ENCODE measurements at places on chromosomes 6 and 20.
A peak's percentile ranks its signal among the peaks of the same experiment; 100 is the strongest.

GRCh38 chr20:49750611-49751396 is 37.1 kb upstream of the B4GALT5 start:
- DNase-seq = no peak

- DNase-seq = no peak
Observed at GRCh38 chr6:41335943-41336342, 535 bp downstream of the NCR2 start.

DNA sequence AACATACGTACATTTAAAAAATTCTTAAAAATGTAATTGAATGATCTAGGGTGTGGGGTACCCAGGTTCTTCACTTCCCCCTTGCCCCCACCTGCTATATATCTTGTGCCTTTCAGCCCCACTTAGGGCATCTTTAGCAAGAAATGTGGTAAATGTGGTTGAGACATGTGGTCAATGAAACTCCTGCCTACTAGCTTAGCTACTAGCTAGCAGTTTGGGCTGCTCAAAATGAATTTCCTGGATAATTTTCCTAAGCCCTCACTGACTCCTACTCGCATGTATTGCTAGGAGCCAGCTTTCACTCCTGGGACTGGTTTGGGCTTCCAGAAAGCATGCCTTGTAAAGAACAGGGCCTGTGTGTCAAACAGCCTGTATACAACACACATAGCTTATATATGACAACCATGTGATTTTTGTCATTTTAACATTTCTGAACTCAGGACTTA is 257.3 kb downstream of the ATXN1 start:
- DNase-seq = no peak

DNA sequence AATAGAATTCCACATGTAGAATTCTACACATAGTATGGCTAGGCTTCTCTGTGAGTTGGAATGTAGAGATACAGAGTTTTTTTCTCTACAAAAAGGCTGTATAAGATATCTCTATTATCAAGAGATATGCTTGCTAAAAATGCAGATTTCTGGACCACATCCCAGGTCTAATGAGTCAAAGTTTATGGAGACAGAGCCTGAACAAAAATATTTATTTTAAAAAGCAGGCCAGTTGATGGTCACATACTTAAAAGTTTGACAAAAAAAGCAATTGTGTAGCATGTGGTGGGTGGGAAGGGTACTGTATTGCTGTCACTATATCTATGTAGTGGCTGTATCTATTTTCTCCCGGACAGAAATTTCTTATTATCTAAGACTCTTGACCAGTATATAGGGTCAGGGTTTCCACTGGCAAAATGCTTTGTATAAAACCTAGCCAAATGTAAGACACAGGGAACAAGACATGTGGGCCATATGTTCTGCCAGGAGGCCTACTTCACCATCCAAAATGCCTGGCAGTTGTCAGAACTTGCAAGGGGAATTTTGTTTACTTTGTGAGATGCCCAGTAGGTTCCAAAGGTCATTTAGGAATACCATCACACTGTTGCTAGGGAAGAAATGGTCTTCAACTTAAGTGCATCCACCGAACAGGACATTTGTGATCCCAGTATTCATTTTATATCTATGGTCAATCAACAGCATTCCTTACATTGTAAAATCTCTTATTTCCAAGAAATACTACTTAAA is 60.6 kb downstream of the SHPRH start:
- no peak for DNase-seq

GRCh38 chr6:35498422-35499067 is 1.7 kb upstream of the TEAD3 start:
- no peak for DNase-seq

DNA sequence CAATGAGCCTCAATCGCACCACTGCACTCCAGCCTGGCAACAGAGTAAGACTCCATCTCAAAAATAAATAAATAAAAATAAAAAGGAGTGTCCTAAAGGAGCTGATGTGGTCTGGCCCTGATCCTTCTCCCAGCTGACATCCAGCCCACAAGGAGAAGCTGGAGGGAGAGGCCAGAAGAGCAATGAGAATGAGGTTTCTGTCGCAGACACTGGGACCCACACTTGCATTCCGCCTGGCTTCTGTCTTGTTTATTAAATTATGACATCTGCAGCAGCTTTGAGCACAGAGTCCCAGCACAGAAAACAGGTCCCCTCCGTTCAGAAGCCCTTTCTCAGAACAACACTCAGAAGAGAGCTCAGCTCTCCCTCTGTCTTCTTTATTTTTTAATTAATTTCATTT is 10.3 kb upstream of the E2F1 start:
- no peak for DNase-seq

GRCh38 chr6:142830116-142830710 is 114.8 kb downstream of the HIVEP2 start:
- no peak for DNase-seq

DNA sequence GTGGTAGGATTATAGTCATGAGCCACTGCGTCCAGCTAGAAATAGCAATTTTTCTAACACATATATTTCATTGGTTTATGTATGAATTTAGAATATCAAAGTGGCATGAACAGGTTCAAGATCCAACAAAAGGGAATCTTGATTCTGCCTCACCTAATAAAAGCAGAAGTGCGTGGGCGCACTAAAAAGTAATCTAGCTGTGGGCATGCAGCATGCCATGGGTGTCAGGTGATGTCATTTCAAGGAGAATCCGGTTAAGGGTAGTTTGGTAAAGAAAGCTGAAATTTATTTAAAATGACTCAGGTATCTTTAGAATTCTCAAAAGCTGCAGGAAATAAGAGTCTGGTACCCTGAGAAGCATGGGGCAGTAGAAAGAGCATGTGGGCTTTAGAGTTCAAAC is 17.6 kb downstream of the LRRN4 start:
- DNase-seq = no peak

- DNase-seq = no peak
Observed at GRCh38 chr20:36717657-36718056, 28.2 kb downstream of the NDRG3 start.

DNA sequence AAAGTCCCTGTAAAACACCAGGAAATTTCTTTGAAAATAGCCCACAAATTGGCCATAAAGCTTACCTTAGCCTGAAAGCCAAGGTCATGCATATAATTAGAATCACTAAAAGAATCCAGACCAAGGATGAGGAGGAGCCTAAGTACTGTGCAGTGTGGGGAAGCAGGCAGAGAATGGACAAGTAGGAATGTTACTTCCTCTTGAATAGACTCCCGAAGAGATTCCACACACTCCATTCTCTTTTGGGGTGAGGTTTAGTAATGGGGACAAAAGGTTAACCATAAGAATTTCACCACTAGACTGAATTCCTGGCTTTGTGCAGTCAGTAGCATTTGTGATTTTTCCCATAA is 27.5 kb upstream of the MARCKS start:
- no peak for DNase-seq

GRCh38 chr6:110688661-110689268 is 126.5 kb downstream of the CDK19 start:
- DNase-seq = no peak

GRCh38 chr20:17912916-17913315 is 55.7 kb downstream of the SNX5 start:
- DNase-seq = no peak

DNA sequence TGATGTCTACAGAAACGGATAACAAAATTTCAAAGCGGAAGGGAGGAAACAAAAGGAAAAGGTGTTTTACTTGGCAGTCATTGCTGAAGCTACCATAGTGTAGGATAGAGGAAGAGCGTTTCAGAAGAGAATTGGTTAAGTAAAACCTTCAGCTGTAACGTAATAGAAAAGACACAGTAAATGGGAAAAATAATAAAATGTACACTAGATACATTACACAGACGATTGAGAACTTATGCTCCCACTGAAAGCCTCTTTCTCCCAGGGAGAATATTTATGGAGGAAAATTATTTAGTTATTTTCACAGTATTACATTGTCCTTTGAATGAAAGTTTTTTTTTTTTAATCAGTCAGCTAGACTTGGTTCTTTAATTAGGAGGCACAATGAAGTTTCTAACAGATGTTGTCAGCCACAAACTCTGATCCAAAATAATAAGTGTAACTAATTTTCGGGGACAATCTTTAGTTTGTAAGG is 90.7 kb upstream of the PRDM1 start:
- DNase-seq = no peak

DNA sequence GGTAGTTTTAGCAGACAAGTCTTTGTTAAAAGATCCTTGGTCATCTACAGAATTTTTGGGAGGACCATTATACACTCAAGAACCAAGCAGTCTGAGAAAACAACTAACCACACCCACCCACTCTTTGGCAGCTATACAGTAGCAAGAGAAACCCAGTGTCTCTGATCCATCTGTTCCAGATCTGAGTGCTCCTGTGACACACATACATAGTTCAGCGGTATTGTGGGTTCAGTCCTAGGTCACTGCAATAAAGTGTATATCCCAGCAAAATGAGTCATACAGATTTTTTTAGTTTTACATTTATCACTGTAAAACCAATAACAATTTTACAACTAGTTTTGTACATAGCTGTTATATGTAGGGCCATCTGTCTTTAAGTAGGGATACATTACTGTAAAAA is 47.4 kb upstream of the PAK5 start:
- DNase-seq = no peak

GRCh38 chr6:37488476-37488875 is 11.2 kb downstream of the CCDC167 start:
- no peak for DNase-seq

DNA sequence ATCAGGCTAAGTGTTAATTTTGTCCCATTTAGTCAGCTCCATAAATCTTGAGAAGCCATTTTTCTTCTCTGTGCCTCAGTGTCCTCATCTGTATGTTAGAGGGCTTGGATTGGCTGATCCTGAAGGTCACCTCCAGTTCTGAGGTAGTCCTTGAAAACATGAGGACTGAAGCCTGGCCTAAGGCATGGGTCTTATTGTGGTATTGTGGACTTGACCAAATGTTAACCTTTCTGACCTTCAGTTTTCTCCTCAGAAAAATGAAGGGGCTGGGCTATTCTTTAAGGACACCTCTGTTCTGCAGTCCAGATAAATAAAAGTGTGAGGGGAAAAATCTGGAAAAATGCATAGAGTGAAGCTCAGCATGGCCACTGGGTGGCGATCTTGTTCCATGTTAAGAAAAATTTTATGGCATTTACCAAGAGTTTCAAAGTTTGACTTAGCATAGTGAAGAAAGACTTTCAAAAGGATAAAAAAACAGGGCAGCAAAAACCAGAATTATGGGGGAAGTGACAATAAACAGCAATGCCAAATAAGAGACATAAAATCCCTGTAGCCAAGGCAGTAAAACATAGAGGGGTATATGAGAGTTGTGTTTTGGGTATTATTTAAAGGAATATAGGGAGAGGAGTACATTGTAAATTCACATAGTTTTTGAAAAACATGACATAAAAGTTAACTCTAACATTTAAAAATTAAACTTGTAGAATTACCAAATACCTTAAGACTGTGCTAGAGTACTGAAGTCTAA is 13.2 kb upstream of the TFB1M start:
- peak; percentile 31 for DNase-seq

DNA sequence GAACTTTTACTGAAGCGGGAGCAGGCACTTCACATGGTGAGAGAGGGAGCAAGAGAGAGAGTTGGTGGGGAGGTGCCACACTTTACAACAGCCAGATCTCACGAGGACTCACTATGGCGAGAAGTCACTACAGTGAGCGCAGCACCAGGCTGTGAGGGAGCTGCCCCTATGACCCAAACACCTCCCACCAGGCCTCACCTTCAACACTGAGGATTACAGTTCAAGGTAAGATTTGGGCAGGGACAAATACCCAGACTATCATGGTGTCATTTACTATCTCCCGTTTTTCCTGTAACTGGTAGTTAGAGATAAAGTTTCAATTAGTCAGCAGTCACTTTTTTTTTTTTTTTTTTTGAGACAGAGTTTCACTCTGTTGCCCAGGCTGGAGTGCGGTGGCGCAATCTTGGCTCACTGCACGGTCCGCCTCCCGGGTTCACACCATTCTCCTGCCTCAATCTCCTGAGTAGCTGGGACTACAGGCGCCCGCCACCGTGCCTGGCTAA is 7.8 kb downstream of the RBCK1 start:
- no peak for DNase-seq

DNA sequence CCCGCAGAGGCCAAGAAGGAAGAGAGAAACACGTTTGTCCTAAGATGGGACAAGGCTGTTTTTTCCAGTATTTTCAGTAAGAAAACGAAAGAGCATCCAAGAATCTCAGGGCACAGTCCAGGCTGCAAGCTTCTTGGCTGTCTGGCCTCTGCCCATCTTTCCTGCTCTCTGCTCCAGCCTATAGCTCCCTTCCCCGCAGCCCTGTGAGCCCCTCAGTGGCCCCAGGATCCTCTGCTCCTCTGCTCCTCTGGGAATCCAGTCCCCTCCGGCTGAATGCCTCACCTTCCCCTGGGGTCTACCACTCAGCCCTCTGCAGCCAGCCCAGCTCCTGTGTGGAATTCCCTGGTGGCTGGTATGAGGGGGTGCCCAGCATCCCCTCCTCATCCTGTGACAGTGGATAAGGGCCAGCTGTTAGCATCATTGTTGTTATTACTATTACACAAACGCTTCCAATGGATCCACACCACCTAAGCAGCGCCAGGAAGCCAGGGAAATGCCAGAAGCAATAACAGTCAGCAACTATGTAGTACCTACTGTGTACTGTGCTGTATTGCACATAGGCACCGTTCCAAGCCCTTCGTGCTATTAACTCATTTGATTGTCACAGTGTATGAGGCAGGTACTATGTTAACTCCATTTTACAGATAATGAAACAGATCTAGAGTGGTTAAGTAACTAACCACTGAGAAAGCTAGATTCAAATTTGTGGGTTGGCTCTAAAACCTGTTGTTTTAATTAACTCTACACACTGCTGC is 60.3 kb upstream of the PTPN1 start:
- DNase-seq = no peak

DNA sequence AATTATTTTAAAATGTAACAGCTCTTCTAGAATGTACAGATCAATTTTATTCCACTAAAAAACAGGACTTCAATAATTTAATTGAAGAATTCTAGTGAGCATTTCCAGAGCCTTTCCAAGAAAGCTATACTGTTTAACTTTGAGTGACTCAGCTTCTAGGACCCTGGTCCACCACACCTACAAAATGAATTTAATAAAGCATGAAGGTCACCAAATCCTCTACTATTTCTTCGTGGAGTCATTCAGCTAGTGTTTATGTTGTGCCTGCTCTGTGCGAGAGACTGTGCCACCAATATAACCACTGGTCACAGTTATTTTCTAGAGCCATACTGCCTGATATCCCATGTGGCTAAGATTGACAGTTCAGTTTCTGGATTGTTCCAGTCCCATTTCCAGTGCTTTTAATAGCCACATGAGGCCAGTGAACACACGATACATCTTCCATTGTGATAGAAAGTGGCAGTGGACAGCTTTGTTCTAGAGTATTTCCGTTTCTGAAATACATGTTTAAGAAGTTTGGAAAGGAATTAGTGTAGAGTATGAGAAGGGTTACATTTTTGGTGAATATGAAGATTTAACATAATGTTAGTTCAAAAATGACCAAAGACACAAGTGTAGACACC is 160.7 kb downstream of the MTHFD1L start:
- no peak for DNase-seq

GRCh38 chr6:109769213-109769612 is 78.1 kb downstream of the FIG4 start:
- no peak for DNase-seq

GRCh38 chr20:32606790-32607189 is 21.7 kb upstream of the NOL4L start:
- no peak for DNase-seq

Measured in NCI-H1694 (cell line).